ENCODE measurements at places on chromosomes 6 and 20. TPM values are rescaled to one million over a fixed set of nuclear protein-coding genes. Genes with fewer than 3 reads are reported as not detected.

The TEAD3 gene
- 27.9 TPM for total RNA-seq

The COL9A3 gene
- 3.0 TPM for total RNA-seq

The MYH7B gene
- 0.15 TPM for total RNA-seq

The PRDM13 gene
- total RNA-seq = not detected

The SMOC2 gene
- not detected for total RNA-seq

The SIRPB1 gene
- total RNA-seq = 0.67 TPM

The TFAP2A gene
- total RNA-seq = not detected

The PRL gene
- total RNA-seq = not detected

The C20orf204 gene
- not detected for total RNA-seq

The RAET1L gene
- total RNA-seq = not detected

The TRAPPC3L gene
- not detected for total RNA-seq

The SLC32A1 gene
- not detected for total RNA-seq

The CASP8AP2 gene
- total RNA-seq = 5.4 TPM

The VGLL2 gene
- total RNA-seq = not detected

The EEF1A2 gene
- total RNA-seq = 0.30 TPM

The DAAM2 gene
- 7.9 TPM for total RNA-seq

The ADRM1 gene
- total RNA-seq = 192 TPM

The COX4I2 gene
- not detected for total RNA-seq

The VSX1 gene
- not detected for total RNA-seq

The SLC13A3 gene
- 6.1 TPM for total RNA-seq

The SH3BGRL2 gene
- 3.7 TPM for total RNA-seq

The ELOVL4 gene
- total RNA-seq = 5.1 TPM

The ZDHHC14 gene
- 3.4 TPM for total RNA-seq

The KCNK17 gene
- not detected for total RNA-seq

The TMC2 gene
- total RNA-seq = not detected

The DEFB124 gene
- total RNA-seq = not detected

The ITPA gene
- total RNA-seq = 72.6 TPM

The TTBK1 gene
- total RNA-seq = not detected
